ENCODE measurements at places on chromosomes 7 and 10.

- no peak for DNase-seq
Observed at GRCh38 chr7:157575777-157576176, 239.0 kb downstream of the DNAJB6 start.

DNA sequence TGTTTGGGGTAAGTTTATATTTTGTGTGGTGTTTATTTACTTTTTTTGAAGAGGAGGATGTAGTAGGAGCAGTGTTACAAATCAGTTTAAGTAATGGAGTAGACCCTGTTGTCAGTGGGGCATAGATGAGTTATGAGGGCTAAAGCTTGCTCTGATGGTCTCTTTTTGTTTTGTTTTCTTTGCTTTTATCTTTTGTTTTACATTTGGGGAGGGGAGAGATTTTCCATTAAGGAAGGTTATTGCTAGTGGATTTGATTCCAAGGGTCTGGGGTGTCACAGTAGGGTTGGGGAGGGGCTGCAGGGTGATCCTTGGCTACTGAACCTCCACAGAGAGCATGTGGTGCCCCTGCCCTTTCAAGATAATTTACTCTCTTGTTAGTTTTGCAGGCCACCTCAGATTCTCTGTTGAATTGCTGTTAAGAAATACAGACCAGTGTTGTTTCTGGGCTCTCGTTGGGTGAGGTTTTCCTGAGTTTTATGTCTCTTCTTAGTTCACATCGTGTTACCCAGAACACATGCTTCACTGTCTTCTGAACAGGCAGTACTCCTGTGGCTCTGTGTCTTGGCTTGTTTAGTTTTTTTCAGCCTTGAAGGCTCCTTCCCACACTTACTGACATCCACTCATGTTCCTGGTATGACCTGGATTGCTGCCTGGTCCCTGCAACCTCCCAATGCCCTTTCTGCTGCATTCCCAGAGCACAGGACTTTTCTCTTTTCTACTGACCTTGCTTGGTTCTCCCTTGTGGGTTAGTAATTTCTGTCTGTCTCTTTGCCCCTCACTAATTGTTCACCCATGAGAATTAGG is 4.2 kb downstream of the KIFBP start:
- DNase-seq: no peak

DNA sequence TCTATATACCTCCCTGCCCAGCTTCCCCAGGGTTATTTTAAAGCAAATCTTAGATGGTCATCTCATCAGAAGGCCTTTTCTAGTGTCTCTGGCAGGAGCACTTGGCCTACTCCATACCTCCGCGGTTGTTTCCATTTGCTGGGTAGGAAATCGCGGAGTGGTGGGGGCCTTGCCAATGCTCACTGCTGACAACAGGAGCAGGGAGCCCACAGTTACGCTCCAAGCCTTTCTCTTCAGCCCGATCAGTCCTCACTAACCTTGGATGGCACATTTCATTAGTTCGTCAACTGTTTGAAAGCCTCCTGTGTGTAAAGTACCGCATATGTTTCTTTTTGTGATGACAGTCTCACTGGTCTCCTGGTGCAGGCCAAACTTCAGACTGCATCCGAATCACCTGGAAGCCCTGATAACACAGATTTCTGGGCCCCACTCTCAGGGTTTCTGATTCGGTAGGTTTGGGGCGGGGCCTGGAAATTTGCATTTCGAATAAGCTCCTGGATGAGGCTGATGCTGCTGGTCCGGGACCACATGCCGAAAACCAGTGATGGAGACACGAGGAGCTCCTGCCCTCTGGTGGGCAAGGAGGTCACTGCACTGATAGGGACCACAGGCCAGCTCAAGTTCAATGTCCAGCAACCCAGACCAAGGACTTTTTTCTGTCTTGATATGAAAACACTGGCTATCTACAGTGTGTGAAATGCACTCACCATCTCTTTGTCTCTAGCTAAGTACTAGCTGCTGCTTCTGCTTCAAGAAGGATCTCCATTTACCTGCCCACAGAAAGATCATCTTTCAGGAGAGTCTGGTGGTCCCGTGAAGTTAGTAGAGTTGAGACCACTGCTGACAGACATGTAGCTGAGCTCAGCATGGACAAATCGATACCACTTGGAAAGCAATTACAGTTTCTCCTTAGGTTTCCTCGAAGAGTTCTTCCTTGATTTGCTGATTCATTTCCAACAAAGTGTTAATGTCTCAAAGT is 14.0 kb downstream of the LRGUK start:
- peak; percentile 34 for DNase-seq

DNA sequence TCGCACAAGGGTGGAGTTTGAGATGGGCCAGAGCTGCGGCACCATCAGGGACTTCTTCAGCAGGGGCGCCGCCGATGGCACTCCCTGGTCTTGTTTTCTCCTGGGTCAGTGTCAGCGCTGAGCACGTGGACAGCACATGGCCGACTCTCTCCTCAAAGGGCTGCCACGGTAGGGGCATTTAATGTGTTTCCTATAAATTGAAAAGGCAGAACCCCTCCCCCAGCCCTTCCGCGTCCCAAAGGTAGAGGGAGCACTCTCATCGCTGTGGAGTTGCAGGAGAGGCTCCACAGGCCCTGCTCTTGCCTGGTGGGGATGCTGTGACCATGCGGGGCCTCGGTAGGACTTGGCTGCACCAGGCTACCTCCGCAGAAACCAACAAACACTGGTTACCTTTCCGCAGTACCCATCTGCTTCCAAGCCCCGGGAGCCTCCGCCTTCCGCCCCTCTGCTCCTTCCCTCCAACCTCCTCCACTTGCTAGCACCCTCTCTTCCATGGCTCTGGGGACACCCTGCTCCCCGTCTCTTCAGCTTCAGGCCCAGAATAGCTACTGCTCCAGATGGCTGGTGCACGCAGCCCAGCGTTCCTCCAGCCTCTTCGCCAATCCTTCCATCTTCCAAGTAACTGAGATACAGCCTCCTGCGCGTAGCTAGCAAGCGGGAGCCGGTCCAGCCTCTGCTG is 166.3 kb upstream of the ADCY1 start:
- no peak for DNase-seq

- no peak for DNase-seq
Observed at GRCh38 chr7:23164846-23165245, 17.0 kb upstream of the NUP42 start.

DNA sequence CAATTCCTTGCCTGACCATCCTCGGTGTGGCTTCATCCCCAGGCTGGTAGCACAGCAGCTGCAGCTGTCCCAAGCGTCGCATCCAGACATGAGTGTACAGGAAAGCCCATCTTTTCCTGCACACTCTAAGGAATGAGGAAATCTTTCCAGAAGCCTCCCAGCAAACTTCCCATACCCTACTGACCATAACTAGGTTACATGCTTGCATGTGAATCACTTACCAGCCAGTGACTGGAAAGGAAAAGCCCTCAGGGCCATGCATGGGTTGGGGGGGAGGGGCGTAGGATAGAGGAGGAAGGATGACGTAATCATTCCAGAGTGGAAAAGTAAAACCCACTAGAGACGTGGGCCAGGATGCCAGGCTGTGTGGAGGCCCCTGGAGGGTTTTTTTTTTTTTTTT is 18.9 kb upstream of the ZNF212 start:
- DNase-seq: no peak

- DNase-seq: peak; percentile 54
Observed at GRCh38 chr10:84523526-84523925, 195.1 kb downstream of the CCSER2 start.

GRCh38 chr10:129105266-129105665 is 361.8 kb upstream of the MGMT start:
- no peak for DNase-seq

GRCh38 chr7:133475655-133476054 is 222.8 kb downstream of the EXOC4 start:
- DNase-seq: no peak

GRCh38 chr7:2541291-2542010 is 13.9 kb downstream of the BRAT1 start:
- DNase-seq: no peak

DNA sequence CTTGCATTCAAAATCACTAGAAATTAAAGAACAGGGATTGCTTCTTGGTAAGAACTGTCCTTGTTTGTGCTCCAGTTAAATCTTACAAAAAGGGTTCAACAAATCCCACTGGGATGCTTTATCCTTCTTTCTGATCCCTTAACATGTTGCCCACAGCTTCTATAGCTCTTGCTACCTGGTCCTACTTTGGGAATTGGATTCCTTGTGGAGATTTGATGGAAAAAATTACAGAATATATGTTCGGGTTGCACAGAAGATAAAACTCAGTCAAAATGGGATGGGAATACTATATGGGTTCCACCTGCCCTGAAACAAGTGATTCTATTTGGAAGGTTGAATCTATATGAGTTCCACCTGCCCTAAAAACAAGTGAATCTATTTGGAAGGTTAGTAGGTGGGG is at the start of gene OR2A25:
OR2A25 (plus strand) TSS at position 301 of the 400 bp plus-strand sequence. CDS start 4,409 bp downstream, outside the sequence.
- no peak for DNase-seq

DNA sequence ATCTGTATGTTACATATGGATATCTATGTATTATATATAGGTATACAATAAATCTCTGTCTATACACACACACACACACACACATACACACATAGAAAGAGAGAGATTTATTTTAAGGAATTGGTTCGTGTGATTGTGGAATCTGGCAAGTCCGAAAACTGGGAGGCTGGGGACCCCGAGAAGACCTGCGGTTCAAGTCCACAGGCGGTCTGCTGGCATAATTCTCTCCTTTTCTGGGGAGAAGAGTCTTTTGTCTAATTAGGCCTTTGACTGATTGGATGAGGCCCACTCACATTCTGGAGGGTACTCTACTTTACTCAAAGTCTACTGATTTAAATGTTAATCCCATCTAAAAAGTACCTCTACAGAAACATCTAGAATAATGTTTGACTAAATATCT is 65.1 kb downstream of the PAPSS2 start:
- DNase-seq: no peak

GRCh38 chr10:118300320-118300719 is 41.8 kb downstream of the FAM204A start:
- DNase-seq: no peak

GRCh38 chr7:121084256-121084655 is 95.7 kb downstream of the CPED1 start:
- no peak for DNase-seq

- DNase-seq: no peak
Observed at GRCh38 chr7:7989616-7990440, 21.2 kb downstream of the GLCCI1 start.

- no peak for DNase-seq
Observed at GRCh38 chr7:95229301-95229700, 95.0 kb downstream of the PON1 start.

DNA sequence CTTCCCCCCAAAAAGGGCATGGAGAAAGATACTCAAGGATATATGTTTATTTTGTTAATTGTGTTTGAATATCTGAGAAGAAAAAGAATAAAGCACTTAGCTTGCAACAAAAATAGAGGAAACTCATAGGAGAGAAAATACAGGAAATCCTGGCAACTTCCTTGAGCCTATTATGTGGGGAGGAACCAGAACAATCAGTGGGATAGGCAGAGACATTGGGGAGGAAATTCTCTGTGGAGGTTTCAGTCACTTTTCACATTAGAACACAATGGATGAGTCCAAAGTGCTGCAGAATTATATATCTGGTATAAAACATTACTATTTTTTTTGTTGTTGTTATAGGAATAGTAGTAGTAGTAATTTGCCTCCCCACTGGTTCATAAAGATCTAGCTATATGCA is 240.1 kb downstream of the THSD7A start:
- no peak for DNase-seq

GRCh38 chr7:98186452-98187137 is 24.6 kb upstream of the BHLHA15 start:
- DNase-seq: no peak

- DNase-seq: no peak
Observed at GRCh38 chr10:123027861-123028260, 19.1 kb downstream of the ACADSB start.

DNA sequence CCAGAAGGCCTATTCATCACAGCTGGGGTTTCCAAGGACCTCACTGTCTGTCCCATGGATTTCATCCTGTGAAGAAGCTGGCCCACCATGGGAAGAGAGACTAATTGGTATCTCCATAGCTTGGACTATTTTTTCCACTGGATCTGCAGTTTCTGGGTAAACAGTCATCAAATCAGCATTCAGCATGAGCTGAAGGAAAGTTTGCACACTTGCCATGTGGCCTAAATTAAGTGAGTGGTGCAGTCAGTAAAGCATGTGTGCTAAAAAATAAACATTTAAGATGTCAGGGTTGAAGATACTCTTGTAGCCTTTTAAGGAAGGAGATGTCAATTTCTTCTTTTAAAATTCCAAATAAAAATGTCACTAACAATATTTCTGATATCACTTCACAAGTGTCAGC is 381.1 kb upstream of the ZMIZ1 start:
- no peak for DNase-seq

DNA sequence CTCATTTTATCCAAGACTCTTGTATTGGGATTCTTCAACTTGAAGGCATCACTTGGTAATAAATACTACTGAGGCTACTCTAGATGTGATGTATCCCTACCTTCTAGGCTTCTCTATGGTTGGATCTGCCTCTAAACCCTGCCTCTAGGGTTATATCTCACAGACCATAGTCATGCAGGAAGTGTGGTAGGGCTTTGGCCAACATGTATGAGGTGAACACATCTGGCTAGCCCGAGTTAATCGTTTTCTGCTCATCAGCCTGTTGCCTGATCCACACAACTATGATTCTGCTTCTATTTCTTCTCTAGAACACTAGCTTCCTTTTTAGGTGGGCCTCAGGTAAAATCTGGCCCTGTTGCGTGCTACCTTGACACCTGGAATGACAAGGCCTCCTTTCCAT is 78.7 kb upstream of the NME8 start:
- DNase-seq: no peak

- DNase-seq: no peak
Observed at GRCh38 chr7:150524018-150524417, 9.3 kb downstream of the GIMAP7 start.

DNA sequence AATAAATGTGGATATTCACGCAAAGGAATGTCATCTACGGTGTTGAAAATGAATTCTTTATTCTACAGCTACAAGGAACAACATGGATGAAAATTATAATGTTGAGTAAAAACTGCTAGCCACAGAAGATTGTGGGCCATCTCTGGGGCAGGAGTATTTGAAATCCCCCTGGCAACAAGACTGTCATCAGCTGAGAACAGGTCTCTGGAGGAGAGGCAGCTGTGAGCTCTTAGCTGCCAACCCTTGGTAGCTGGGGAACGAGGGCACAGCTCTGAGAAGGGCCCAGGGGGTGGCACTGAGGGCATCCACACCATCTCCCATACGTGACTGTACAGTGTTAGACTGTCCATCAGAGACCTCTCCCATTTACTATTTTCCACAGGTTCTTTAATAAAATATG is 340.1 kb upstream of the MGMT start:
- no peak for DNase-seq

DNA sequence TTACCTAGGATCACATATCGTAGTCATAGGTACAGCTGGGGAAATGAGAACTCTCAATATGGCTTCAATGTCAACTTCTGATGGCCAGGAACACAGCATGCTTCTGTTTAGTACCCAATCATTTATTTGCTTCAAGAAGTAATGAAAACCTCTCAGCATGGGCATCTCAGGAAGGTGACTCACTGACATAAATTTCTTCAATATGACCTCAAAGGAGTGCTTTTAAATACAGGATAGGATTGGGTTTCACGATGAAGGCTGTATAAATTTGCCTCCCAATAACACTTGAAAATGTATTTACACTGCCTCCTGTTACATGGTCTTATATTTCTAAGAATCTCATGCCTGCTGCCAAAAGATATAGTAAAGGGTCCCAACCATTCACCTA is 15.1 kb downstream of the ITGA8 start:
- no peak for DNase-seq

GRCh38 chr10:21726601-21727225 is 192.7 kb downstream of the MLLT10 start:
- no peak for DNase-seq

GRCh38 chr10:3828404-3829155 is 43.6 kb upstream of the KLF6 start:
- no peak for DNase-seq
